ENCODE measurements at places on chromosomes 1 and 21.

DNA sequence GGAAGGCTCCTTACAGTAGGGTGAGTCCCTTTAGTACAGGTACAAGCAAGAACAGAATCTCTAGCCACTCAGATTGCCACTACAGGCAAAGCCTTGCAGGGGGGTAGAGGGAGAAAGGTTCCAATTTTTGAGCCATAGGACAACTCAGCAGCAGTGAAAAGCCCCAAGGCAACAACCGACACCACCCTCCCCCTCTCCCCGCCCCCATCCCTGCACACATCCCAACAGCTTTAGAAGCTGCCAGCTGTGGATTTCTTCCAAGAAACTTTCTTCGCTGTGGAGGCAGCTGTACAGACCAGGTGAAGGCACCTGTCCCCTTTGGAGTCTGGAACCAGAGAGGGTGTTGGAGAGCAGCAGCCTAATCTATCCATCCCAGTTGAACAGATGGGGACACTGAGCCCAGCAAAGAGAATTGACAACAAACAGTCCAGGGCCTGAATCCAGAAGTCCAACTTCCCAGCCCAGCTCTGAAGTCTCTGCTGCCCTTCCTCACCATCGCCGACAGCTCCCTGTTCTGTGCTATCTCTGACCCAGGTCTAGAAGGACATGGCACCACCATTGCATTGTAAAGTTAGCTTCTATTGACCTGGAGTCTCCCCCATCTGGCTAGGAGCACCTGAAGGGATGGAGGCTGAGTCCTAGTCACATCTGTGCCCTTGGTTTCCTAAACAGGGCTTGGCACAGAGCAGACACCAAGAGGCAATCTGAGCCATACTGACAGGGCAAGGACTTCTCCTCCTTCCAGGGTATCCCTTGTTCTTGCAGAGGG is 2.2 kb downstream of the TENT5B start:
- DNase-seq = peak; percentile 18

DNA sequence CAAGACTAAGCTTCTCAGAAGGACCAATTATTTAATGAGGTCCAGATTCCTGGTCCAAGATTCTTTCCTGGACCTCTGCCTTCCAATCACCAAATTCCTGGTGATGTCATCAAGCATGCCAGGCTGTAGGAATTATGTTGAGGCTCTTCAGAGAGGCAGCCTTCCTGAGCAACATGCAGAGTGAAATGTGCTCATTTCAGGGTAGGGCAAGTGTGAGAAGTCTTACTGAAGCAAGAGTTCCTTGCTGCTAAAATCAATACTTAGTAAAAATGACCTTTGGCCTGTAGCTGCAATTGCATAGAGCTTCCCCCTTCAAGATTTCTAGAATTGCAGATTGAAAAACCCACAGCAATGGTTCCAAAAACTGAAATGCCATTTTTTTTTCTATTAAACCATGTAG is 31.7 kb upstream of the BCAR3 start:
- peak; percentile 25 for DNase-seq

DNA sequence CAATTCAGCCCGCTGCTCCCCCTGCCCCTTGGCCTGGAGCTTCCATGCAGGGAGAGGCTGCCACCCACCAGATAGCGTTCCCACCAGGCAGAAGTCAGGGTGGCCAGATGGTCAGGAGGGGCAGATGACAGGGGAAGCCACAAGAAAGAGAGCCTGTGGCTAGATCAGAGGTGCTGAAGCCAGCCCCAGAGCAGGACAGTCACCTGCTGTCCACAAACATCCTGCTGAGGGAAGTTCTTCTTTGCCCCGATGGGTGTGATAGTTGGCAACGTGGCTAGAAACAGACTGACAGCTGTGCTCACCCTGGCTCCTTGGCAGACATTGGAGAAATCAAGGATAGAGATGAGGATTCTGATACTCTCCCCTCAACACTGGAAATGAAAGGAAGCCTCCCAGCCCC is 27.2 kb upstream of the SRP9 start:
- DNase-seq = no peak

DNA sequence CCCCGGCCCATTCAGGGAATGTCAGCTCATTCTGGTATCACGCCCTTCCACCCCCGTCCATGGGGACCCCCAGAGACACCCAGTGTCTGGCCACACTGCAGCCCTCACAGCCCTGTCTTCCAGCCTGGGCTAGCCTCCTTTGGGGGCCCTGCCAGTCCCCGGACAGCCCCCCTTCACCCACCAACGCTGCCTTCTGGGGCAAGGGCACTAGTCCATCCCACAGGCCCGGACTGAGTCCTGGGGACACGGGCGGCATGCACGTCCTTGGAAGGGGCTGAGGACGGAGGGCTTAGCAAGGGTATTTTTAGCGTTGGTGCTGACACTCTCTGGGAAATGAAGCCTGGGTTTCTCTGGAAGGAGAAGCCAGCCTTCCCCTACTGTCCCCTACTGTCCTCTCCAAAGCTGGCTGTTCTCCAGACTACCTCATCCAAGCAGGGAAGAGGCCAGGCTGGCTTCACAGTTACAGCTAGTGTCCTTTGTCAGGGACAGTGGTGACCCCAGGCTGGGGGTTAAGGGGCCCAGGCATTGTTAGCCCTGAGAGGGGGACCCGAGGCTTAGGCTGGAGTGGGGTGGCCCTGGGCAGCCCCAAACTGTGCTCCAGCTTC is 39.5 kb downstream of the COQ8A start:
- no peak for DNase-seq

DNA sequence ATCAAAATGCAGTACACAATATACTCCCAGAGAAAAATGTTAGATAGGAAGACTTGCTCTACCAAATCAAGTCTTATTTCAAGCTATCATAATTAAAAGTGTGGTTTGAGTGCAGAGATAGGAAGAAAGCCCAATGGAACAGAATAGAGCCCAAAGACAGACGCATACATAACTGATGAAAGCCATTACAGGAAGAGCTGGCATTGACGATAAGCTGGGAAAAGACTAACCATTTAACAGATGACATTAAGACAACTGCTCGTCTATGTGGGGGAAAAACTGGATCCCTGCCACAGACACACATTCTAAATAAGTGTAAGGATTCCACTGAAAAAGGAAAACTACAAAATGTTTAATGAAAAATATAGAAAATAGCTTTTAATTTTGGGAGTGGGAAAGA is 85.5 kb downstream of the NGF start:
- DNase-seq = no peak

- DNase-seq = peak; percentile 74
These were observed 96.5 kb upstream of the CAMK1G start for GRCh38 chr1:209486861-209487593.

DNA sequence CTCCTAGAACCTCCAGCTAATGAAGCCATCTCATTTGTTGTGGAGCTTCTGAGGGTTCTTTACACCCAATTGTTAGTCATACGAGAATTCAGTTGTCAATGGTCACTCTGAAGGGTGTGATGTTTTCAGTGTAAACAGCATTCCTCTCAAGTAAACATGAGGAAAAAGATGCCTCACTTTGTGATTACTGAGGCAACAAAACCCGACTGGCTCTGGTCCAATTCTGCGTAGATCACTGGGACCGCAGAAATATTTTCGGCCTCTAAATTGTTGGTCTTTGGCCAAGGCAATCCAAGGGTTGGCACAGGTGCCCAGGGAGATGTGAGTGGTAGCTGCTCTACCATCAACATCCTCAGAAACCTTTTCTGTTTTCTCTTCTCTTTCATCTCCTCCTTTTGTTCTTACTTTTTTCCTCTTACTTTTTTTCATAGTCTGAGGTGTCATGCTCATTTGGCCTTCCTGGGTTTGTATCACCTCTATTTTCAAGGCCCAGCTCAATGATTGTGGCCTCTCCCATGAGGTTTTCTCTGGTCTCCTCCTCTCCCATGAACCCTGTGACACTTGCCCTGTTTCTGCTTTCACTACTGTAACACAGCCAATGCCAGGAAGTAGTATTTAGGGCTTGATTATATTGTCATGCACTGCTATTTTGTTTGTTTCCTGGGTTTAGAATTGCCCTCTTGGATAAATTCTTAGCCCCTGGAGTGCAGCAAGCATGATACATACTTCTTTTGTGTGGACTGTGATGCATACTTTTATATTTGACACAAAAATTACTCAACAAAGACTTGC is 221.9 kb downstream of the TNR start:
- no peak for DNase-seq

DNA sequence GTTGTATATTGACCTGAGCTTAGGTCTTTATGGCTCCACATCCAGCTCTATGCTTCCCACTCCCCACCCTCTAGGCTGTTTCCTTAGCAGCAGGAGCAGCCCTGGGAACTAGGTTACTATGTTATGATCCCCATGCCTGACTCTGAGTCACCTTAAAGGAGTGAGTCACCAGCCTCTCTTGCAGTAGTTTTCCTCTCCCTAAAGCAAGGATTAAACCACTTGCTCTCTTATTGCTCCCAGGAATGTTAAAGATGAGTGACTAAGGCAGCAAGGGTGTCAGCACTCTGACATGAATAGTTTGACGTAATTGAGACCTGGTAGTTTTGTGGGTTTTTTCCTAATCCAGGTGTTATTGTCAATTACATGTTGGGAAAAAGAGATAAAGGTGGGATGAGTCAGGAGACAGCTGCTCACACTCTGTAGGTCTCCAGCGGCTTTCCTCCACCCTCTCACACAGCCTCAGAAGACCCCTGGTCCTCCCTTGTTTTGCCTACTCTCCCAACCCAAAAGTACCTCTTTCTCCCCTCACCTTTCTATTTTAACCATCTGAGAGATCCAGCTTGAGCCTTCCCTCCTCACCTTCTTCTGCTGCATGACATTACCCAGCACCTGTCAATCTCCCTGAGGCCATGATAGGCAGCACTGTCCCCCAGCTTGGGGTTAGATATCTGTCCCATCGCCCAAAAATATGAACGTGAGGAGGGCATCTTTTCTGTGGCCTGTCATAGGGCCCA is 369.1 kb upstream of the VAMP3 start:
- DNase-seq = peak; percentile 99

GRCh38 chr1:164823486-164824279 is 264.7 kb downstream of the PBX1 start:
- DNase-seq = peak; percentile 3

DNA sequence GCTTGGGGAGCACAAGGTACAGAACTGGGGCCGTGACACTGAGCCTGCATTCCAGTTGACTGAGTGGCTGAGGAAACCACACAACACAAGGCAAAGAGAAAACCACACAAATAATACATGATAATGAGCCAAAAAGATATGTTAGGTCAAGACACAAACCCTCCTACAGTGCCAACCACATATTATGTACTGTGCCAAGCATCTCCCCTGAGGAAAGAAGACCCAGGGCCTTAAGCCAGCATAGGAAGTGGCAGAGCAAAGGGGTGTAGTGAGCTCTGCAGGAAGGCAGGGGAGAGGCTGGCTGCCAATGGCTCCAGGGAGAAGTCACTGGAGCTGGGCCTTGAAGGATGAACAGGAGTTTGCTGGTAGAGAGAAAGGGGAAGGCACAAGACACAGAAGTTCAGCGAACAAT is 28.2 kb downstream of the CTNNBIP1 start:
- peak; percentile 85 for DNase-seq

DNA sequence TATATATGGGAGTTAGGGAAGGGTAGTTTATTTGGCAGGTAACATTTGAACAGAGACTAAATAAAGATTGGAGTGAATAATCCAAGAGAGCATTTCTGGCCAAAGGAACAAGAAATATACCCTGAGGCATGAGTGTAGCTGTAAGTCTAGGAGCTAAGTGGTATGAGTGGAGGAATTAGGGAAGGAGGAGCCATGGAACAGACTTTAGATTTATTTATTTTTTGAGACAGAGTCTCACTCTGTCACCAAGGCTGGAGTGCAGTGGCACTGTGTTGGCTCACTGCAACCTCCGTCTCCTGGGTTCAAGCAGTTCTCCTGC is 18.4 kb downstream of the CAPZA1 start:
- peak; percentile 43 for DNase-seq

DNA sequence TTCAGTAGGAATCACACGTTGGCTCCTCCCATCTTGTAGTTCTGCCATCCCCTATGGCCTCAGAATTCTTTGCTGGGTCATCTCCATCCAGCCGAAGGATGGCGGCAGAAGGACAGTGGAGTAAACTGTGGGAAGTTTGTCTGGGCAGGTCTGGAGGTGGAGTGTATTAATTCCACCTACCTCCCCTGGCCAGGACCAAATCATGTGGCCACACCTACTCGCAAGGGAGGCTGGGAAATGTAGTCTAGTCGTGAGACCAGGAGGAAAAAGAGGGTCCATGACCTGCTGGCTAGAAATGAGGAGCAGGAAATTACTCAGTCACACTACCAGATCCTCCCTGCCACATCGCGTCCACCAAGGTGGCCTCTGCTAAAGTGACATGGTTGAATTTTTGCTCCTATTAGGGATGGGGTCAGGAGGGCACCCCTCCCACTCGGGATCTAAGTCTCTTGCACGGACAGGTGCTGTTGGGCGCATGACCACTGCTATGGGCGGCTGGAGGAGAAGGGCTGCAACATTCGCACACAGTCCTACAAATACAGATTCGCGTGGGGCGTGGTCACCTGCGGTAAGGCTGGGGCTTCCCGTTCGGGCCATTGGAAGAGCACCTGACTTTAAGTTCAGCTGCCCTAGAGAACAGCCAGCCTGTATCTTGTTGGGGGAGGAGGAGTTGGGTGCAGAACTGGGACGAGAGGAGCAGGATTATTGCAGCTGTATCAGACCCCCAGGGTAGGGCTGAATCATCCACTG is 19.5 kb downstream of the PLA2G5 start:
- no peak for DNase-seq

DNA sequence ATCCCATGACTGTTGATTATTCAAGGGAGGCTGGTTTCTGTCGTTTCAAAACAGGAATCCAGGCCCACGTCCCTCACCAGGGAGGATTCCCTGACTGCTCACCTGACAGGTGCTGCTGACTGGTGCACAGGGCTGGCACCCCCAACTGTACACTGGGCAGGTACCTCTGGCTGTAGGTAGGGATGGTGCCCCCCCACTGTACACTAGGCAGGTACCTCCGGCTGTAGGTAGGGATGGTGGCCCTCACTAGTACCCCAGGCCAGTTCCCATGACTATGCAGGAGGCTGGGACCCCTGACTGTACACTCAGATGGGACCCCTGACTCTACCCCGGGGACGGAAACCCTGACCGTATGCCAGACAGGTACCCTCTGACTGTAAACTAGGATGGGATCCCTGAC is 33.6 kb upstream of the PDE9A start:
- no peak for DNase-seq

- peak; percentile 70 for DNase-seq
These were observed 92.1 kb upstream of the CD53 start for GRCh38 chr1:110780600-110781484.

GRCh38 chr1:231351816-231352215 is 13.7 kb downstream of the SPRTN start:
- no peak for DNase-seq
